ENCODE measurements at places on chromosomes 4 and X. TPM values are rescaled to one million over a fixed set of nuclear protein-coding genes. Genes with fewer than 3 reads are reported as not detected.
A peak's percentile ranks its signal among the peaks of the same experiment; 100 is the strongest.

- DNase-seq = peak; percentile 78
- no peaks in the 10 kb centered on the region for H3K4me1 ChIP-seq
- no peak overlapping the region for H3K4me3 ChIP-seq
- H3K36me3 ChIP-seq = peaks cover 1% of the 10 kb centered on the region
- H3K27me3 ChIP-seq = no peaks in the 10 kb centered on the region
- no peak overlapping the region for H3K27ac ChIP-seq
Measured at GRCh38 chr4:55503169-55503568, 43.5 kb downstream of the CLOCK start.

DNA sequence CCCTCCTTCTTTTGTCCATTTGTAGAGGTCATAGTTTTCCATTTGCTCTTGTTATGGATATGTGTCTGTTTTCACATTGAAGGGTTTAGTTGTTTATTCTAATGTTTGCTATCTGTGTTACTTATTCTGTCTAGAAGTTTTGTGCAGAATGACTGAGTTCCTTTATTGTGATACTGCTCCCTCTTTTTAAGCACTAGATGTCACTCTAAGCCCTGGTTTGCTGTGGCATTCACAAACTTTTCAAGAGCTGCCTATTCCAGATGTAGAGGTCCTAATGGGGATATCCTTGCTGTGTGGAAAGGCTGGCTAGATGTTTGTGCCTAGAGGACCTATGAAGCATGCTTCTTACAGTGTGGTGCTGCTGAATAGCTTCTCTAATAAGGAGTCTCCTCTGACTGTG is 338.6 kb downstream of the SPIN4 start:
- H3K4me3 ChIP-seq = no peak overlapping the region
- no peak overlapping the region for H3K27ac ChIP-seq
- DNase-seq = no peak
- no peaks in the 10 kb centered on the region for H3K27me3 ChIP-seq
- H3K4me1 ChIP-seq = no peaks in the 10 kb centered on the region
- no peaks in the 10 kb centered on the region for H3K36me3 ChIP-seq

- H3K4me3 ChIP-seq = no peak overlapping the region
- no peaks in the 10 kb centered on the region for H3K4me1 ChIP-seq
- no peaks in the 10 kb centered on the region for H3K27me3 ChIP-seq
- no peak overlapping the region for H3K27ac ChIP-seq
- no peak for DNase-seq
Measured at GRCh38 chrX:129000018-129000417, 523.3 kb downstream of the SMARCA1 start.

Gene HTN3
- total RNA-seq = not detected

GRCh38 chrX:65674204-65674893 is 6.9 kb downstream of the MSN start:
- no peak overlapping the region for H3K4me3 ChIP-seq
- H3K27me3 ChIP-seq = no peaks in the 10 kb centered on the region
- DNase-seq = peak; percentile 21
- peak overlapping the region; percentile 76 for H3K27ac ChIP-seq
- peaks cover 10% of the 10 kb centered on the region for H3K4me1 ChIP-seq

Measured in fibroblast of lung (primary cell).